Activated CD8-positive, alpha-beta T cell treated with anti-CD3 and anti-CD28 coated beads, Interleukin-2, amount 10 ng/mL, durations not matched to agents 7 days and 5 days (primary cell): ENCODE measurements at places on chromosomes 2 and 18. TPM values are rescaled to one million over a fixed set of nuclear protein-coding genes. Genes with fewer than 3 reads are reported as not detected.

DNA sequence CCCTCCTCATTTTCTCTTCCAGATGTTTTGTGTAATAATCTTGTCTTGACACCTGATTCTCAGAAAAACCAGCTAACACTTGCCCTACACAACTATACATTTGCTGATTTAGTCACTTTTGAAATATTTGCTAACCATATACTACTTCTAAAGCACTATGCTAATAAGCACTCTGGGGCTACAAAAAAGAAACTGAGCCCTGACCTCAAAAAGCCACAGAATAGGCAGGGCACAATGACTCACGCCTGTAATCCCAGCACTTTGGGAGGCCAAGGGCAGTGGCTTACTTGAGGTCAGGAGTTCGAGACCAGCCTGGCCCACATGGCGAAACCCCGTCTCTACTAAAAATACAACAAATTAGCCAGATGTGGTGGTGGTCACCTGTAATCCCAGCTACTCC is 266.0 kb downstream of the RAD51AP2 start:
- no peak overlapping the region for H3K4me3 ChIP-seq
- no peaks in the 10 kb centered on the region for H3K4me1 ChIP-seq
- no peaks in the 10 kb centered on the region for H3K27me3 ChIP-seq
- H3K27ac ChIP-seq = no peak overlapping the region
- no peak for DNase-seq

- H3K27me3 ChIP-seq = no peaks in the 10 kb centered on the region
- peaks cover 83% of the 10 kb centered on the region for H3K4me1 ChIP-seq
- no peak for DNase-seq
- no peak overlapping the region for H3K27ac ChIP-seq
- no peaks in the 10 kb centered on the region for H3K36me3 ChIP-seq
- H3K4me3 ChIP-seq = no peak overlapping the region
These were observed 174.8 kb downstream of the HDAC4 start for GRCh38 chr2:239225871-239226561.

DNA sequence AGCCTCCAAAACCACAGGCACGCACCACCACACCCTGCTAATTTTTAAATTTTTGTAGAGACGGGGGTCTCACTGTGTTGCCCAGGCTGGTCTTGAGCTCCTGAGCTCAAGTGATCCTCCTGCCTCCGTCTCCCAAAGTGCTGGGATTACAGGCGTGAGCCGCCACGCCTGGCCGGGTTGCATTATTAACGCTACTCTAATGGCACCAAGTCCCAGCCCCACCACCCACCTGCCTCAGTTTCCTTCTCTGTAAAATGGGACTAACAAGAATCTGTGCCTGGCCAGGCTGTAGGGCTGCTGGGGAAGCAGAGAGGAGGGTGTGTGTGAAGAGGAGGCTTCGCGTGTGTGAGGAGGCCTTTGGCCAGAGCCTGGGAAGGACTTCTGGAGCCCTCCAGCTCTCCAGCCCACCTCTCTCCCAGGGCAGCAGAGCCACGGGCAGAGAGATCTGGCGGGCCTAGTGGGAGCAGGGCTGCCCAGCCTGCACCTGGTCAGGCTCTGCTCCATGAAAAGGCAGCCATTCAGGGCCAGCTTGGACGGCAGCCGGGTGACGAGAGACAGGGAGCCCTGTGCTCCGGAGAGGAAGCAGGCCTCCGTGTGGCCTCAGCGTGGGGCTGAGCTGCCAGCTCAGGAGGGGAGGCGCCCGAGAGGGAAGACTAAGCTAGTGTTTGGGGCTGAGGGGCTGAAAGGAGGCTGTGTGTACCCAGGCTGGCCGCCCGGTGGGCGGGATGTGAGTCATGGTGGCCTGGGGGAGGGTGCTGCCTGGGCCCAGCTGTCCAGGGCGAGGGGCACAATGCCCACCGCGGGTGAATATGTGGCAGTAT is 7.4 kb upstream of the B3GNT7 start:
- H3K36me3 ChIP-seq = no peaks in the 10 kb centered on the region
- no peak overlapping the region for H3K4me3 ChIP-seq
- DNase-seq = no peak
- peaks cover 11% of the 10 kb centered on the region for H3K4me1 ChIP-seq
- peaks cover 8% of the 10 kb centered on the region for H3K27me3 ChIP-seq
- no peak overlapping the region for H3K27ac ChIP-seq

DNA sequence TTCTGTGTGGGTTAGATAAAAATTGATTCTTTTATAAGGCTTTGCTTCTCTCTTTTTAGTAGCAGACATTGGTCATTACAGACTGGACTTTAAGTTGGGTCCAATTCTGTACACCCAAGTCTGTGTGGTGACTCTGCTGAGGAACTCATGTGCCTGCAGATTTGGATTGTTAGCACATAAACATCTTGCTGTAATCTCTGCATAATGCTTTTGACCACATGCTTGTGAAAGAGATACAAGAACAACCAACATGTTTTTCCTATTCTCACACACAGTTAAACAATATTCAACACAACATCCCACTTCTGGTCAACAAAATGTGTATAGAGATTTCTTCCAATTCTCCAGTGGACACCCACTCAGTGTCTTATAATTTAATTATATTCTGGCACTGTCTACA is 270.1 kb downstream of the RDH14 start:
- no peaks in the 10 kb centered on the region for H3K27me3 ChIP-seq
- H3K4me1 ChIP-seq = no peaks in the 10 kb centered on the region
- DNase-seq = no peak
- no peak overlapping the region for H3K27ac ChIP-seq
- H3K36me3 ChIP-seq = no peaks in the 10 kb centered on the region

- H3K4me3 ChIP-seq = no peak overlapping the region
- H3K4me1 ChIP-seq = peaks cover 27% of the 10 kb centered on the region
- H3K36me3 ChIP-seq = peaks cover 19% of the 10 kb centered on the region
- no peaks in the 10 kb centered on the region for H3K27me3 ChIP-seq
- DNase-seq = no peak
These were observed 19.8 kb downstream of the PIK3C3 start for GRCh38 chr18:41974796-41975201.

- no peaks in the 10 kb centered on the region for H3K36me3 ChIP-seq
- no peak overlapping the region for H3K27ac ChIP-seq
- H3K4me1 ChIP-seq = no peaks in the 10 kb centered on the region
- peaks cover 2% of the 10 kb centered on the region for H3K27me3 ChIP-seq
These were observed 113.7 kb upstream of the SPRED2 start for GRCh38 chr2:65545837-65546805.

COBLL1 gene
- total RNA-seq = not detected
